Stomach (tissue), 19 donors: ENCODE measurements at places on chromosomes 2 and 18. TPM values are rescaled to one million over a fixed set of nuclear protein-coding genes. Genes with fewer than 3 reads are reported as not detected.

EVX2 gene
- not detected for total RNA-seq

METTL8 gene
- total RNA-seq: 42.9 TPM

CPS1 gene
- total RNA-seq: 1.8 TPM

LHCGR gene
- not detected for total RNA-seq

GRP gene
- 2.4 TPM for total RNA-seq

AKAIN1 gene
- not detected for total RNA-seq

ANKRD30B gene
- not detected for total RNA-seq

ABCA12 gene
- not detected for total RNA-seq

PLB1 gene
- total RNA-seq: 0.45 TPM

CFAP221 gene
- total RNA-seq: 1.3 TPM

KCNS3 gene
- total RNA-seq: 112 TPM

SLC8A1 gene
- total RNA-seq: 15.6 TPM

G6PC2 gene
- not detected for total RNA-seq

GPD2 gene
- total RNA-seq: 8.1 TPM
